ENCODE measurements at places on chromosomes 4 and X.
A peak's percentile ranks its signal among the peaks of the same experiment; 100 is the strongest.

GRCh38 chrX:12973561-12974304, 1.2 kb upstream of the TMSB4X start:
- peak; percentile 21 for DNase-seq

DNA sequence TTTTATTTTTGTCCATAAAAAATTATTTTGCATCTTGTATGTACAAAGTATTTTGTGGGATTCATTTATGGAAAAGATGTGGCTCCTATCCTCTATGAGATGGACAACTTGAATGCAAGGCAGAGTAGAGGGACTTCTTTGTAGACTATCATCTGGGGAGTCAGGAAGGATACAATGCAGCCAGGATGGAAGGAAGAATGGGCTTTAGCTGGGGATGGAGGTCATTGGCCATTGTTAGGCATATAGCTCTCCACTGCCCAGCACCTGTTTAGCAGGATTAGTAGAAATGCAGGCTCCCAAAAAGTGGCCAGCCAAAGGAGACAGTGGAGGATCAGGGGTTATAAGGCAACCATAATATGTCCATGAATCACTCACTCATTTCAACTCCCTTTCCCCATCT, 5.1 kb upstream of the TLL1 start:
- DNase-seq, result no peak

GRCh38 chr4:11149612-11150259, 279.0 kb downstream of the HS3ST1 start:
- no peak for DNase-seq

- peak; percentile 67 for DNase-seq
These were observed at the start of gene CNOT6L for GRCh38 chr4:77818602-77819403. CNOT6L (minus strand) TSS chr4:77819368; CDS start chr4:77819308, 60 bp downstream.

DNA sequence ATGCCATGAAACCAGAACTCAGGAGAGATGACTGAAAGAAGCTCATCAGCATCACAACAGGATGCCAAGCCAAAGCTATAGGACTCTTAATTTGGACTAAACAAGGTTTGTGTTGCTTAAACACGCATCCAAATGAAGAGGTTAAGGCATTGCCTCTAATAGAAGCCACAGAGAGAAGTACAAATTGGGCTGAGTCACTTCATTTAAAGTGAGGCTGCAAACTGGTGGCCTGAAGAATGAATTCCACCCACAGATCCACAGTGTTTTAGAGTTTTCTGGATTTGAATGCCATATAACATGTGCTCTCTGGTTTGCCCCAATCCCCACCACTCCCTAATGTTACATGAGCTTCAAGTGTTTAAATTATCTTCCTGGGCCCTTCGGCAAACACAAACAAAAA, 103.5 kb downstream of the FIP1L1 start:
- no peak for DNase-seq

DNA sequence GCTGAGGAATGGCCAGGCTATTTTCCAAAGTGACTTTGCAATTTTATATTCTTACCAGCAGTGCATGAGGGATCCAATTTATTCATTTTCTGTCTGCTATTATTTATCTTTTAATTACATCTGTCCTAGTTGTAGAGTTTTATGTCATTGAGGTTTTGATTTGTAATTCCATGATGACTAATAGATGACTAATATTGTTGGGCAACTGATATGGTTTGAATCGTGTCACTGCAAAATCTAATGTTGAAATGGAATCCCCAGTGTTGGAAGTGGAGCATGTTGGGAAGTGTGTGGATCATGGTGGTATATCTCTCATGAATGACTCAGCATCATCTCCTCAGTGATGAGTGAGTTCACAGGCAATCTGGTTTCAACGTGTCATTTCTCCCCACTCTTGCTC, 201.5 kb downstream of the TBX22 start:
- DNase-seq, result no peak

- no peak for DNase-seq
These were observed 941.5 kb downstream of the DMD start for GRCh38 chrX:32269866-32270265.

DNA sequence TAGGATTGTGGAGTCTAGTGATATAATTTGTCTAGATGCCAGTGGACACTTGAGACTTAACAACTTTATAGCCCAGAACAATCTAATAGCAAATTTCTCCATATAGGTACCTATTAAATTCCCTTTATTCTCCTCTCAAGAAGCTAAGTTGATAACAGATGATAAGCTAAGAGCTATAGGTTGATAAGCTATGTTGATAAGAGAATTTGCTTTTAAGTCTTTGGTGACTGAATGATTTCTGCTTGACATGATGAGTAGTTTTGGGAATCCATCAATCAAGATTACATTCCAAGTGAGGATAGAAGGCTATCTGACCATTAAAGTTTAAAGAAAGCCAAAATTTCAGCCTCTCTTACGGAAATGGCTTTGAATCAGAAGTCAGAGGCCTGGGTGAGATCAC, 131.6 kb downstream of the EMCN start:
- DNase-seq, result no peak

GRCh38 chrX:47808904-47809788, 27.6 kb upstream of the ZNF81 start:
- no peak for DNase-seq

DNA sequence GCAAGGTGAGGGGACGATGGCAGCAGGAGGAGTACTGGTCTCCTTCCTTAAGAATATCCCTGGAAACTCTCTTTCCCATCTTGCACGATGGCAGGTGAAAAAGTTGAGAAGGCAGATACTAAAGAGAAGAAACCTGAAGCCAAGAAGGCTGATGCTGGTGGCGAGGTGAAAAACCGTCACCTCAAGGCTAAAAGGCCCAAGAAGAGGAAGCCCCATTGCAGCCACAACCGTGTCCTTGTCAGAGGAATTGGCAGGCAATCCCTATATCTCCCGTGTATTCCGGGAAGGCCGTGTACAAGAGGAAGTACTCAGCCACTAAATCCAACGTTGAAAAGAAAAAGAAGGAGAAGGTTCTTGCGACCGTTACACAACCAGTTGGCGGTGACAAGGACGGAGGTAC, 40.0 kb downstream of the CRLF2 start:
- no peak for DNase-seq

- peak; percentile 33 for DNase-seq
These were observed 75.5 kb upstream of the SLC39A8 start for GRCh38 chr4:102420563-102421398.

DNA sequence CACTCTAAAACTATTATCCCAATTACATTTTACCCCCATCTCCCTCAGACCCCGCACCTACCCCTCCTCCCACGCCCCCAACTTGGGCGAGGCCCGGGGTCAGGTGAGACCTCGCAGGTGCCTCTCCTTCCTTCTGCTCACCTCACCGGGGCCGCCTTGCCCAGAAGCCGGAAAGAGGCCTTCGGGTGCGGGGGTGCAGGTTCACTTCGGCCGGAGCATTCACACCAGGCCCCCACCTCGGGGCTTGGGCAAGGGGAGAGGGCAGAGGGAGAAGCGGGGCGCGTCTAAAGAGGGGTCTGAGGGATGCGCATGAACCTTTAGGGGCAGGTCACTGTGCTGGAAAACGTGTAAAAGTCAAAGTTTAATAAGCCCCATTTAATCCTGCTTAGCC, 427 bp downstream of the ZNF182 start:
- no peak for DNase-seq

GRCh38 chrX:150984169-150984824, 1.2 kb downstream of the HMGB3 start:
- peak; percentile 6 for DNase-seq

GRCh38 chrX:139776599-139776998, 68.6 kb upstream of the MCF2 start:
- DNase-seq, result no peak

DNA sequence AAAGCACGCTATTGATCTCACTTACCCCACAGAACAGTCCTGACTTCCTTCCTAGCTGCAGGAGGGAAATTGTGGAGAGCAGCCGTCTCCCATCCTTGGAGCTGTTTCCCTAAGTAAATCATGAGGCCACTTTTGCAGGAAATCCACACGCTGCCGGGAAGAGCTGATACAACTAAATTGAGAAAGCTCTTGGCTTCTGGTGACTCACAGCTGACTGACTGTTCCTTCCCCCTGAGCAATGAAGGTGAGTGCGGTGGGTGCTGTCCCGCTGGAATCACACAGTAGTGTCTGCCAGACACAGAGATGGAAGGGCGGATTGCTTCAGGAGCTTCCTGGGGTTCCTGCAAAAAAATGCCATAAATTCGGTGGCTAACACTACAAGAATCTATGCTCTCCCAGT, 268.9 kb downstream of the ASMT start:
- no peak for DNase-seq

DNA sequence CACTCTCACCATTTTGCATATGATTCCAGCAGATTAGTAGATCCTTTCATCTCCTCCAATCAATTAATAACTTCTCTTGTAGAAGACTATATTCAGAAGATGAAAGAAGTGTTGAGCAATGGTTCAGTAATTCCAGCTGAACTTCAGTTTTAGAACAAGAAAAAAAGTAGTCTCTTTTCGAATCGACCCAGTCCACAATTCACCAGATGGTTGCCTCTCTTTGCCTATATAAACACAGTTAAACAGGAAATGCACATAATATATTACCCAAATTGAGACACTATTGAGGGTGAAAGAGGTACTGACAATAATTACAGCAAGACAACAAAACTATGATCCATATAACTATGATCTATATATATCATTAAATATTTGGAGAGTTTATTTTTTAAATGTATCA, 16.8 kb upstream of the FAM241A start:
- DNase-seq, result no peak

DNA sequence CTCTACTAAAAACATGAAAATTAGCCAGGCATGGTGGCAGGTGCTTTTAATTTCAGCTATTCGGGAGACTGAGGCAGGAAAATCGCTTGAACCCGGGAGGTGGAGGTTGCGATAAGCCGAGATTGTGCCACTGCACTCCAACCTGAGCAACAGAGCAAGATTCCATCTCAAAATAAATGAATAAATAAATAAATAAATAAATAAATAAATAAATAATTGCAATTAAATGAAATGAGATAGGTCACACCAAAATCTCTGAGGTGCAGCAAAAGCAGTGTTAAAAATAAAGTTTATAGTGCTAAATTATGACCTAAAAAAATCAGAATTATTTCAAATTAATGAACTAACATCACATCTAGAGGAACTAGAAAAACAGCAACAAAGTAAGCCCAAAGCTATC, 13.6 kb upstream of the CYLC1 start:
- DNase-seq, result no peak

DNA sequence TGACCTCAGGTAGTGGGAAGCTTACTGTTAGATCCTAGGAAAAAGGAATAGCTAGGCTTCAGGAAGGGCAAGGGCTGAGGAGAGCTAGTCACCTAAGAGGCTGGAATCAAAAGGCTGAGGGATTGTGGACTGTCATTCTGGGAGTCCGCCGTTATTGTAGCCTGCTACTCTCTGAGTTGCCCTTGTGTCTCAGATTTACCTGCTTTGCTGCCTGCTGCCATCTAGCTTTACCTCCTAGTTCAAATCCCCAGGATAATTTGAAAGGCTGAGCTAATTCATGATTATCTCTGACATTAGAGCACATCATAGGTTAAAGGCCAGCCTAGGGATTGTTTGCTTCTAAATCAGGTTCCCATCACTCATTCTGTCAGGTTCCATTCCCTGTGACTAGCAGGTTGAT, 120.2 kb downstream of the FHIP1A start:
- DNase-seq, result peak; percentile 42

- DNase-seq, result no peak
These were observed 738.3 kb downstream of the STPG2 start for GRCh38 chr4:97404876-97405523.

DNA sequence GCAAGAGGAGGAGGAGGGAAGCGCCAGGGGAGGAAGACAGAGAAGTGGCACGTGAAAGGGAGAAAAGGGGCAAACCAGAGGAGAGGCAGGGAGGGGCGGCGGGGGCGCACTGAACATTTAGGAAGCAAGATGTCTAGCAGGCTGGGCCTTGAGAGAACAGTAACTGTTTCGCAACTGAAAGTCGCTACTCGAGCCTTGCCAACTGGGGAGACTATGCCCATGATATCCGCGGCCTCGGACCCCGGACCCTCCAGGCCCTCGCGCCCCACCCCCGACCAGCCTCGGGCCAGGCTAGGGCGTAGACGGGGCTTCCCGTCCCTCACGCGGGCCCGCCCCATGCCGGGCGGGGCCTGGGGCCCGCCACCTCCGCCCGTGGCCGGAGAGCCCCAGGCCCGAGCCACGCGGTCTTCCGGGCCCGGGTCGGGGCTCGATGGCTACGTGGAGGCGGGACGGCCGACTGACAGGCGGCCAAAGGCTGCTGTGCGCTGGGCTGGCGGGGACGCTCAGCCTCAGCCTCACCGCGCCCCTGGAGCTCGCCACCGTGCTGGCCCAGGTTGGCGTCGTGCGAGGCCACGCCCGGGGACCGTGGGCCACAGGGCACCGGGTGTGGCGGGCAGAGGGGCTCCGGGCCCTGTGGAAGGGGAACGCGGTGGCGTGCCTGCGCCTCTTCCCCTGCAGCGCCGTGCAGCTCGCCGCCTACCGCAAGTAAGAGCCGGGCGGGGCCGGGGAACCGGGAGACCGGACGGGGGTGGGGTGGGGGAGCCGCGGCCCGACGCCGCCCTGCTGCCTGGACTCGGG, at the start of gene SLC25A43:
SLC25A43 (plus strand) TSS at position 363 of the 798 bp plus-strand sequence; CDS start at position 431, 68 bp downstream.
- DNase-seq, result peak; percentile 4

- no peak for DNase-seq
These were observed 11.6 kb upstream of the BMP2K start for GRCh38 chr4:78764498-78764961.

- no peak for DNase-seq
These were observed 3.9 kb upstream of the GLRB start for GRCh38 chr4:157072002-157072401.

DNA sequence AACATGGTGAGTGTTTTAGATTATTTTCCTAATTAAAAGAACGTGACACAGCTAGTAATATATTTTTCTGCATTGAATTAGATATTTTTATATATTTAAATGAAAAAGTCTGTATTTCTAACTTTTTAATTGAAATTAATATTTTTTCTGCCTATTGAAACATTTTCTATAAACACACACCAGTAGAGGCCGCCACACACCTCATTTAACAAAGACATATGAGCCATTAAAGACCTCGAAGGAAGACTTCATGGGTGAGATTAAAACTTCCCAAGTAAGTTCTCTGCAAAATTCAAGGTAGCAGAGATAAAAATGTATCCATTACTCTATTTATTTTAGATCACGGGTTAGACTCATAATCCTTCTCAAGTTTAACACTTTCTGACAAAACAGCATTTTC, 8.3 kb downstream of the SLITRK2 start:
- DNase-seq, result peak; percentile 58

GRCh38 chr4:84905646-84906045, 60.8 kb downstream of the WDFY3 start:
- no peak for DNase-seq

GRCh38 chrX:121356850-121357171, 309.4 kb downstream of the GLUD2 start:
- peak; percentile 87 for DNase-seq

- DNase-seq, result peak; percentile 76
These were observed 45.9 kb downstream of the HMGB2 start for GRCh38 chr4:173288296-173288695.

GRCh38 chr4:35824231-35824630, 420.1 kb downstream of the ARAP2 start:
- peak; percentile 7 for DNase-seq

DNA sequence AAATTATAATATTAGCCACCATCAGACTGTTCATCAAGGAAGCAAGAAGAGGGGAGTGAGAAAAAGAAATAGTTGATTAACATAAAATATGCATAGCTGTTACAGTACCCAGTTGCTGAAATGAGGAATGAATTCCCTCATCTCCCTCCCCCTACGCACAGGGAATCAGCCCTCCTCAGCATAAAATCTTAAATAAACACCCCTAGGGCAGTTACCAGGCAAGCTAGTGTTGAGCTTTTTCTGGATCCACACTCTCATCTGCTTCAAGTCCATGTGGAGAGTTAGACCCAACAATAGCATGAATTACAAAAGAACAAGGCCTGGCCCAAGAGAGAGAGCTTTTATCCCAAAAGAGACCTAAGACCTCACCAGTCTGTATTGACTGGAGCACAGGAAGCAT, 19.0 kb upstream of the SYTL4 start:
- DNase-seq, result no peak

- no peak for DNase-seq
These were observed 210.5 kb upstream of the RPS6KA3 start for GRCh38 chrX:20477219-20477618.

Data from NCI-H82 (cell line).